WTC11 (cell line): ENCODE measurements at places on chromosomes 13 and 19.

GRCh38 chr19:33497131-33497777 is 24.3 kb downstream of the PEPD start:
- DNase-seq = no peak

- DNase-seq = no peak
These were observed 45.9 kb upstream of the AMER2 start for GRCh38 chr13:25218019-25218418.

GRCh38 chr19:805166-805551 is 7.9 kb downstream of the PTBP1 start:
- DNase-seq = no peak

- DNase-seq = no peak
These were observed 3.7 kb downstream of the TINCR start for GRCh38 chr19:5563935-5564612.

- DNase-seq = peak; percentile 98
These were observed 4.5 kb downstream of the TPRX2 start for GRCh38 chr19:47863514-47863936.

- no peak for DNase-seq
These were observed 1109.6 kb upstream of the ATXN8OS start for GRCh38 chr13:68998056-68998455.

DNA sequence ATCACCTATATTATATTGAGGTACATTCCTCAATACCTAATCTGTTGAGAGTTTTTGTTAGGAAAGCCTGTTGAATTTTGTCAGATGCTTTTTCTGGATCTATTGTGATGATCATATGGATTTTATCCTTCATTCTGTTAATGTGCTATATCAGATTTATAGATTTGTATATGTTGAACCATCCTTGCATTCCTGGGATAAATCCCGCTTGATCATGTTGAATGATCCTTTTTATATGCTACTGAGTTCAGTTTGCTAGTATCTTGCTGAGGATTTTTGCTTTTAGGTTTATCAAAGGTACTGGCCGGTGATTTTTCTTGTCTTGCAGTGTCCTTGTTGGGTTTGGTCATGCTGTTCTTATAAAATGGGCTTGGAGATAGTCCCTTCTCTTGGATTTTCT is 12.0 kb upstream of the ZNF331 start:
- no peak for DNase-seq

- peak; percentile 86 for DNase-seq
These were observed 15.2 kb upstream of the EHD2 start for GRCh38 chr19:47697863-47698609.

DNA sequence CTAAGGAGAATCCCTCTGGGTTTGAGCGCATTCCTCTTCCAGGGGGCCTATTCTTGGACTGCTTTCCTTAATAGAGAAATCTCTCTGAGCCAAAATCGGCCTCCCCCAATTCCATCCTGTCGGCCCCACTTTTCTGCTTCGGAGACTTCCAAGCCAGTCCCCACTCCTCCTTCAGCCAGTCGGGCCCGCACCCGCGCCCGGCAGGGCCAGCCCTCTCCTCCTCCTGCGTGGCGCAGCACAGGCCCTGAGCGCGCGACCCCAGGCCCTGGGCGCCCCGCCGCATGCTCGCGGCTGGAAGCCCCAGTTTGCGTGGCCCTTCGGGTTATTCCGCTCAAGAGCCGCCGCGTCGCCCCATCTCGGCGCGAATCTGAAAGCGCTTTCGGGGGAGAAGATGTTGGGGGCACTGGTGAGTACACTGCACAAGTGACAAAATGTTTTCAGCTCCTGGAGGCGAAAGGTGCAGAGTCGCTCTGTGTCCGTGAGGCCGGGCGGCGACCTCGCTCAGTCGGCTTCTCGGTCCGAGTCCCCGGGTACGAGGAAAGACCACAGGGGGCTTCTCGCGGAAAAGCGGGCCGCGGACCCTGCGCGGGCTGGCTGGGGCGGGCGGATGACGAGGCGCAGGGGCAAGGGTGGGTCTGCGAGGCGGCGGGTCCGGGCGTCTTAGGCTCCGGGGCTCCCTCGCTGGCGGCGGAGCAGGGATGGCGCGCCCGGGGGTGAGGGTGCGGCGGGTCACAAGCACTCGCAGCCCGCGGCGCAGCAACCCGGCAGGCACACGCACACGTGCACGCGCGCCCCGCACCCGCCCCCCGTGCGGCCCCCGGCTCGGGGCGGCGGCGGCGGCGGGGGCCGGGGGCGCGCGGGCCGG is at the start of gene IL17D:
Gene IL17D, plus strand, starts transcription at position 785 of the 865 bp plus-strand sequence. CDS start 303 bp downstream, outside the sequence.
- peak; percentile 45 for DNase-seq

GRCh38 chr13:51959773-51960172 is 51.5 kb downstream of the ATP7B start:
- DNase-seq = no peak

GRCh38 chr19:36421749-36422481 is 3.5 kb upstream of the ZFP82 start:
- no peak for DNase-seq

GRCh38 chr19:17539238-17540117 is 16.0 kb upstream of the COLGALT1 start:
- peak; percentile 100 for DNase-seq

- DNase-seq = no peak
These were observed 12.5 kb upstream of the MYCBP2 start for GRCh38 chr13:77339408-77339807.
